ENCODE measurements at places on chromosomes 12 and 14.

- DNase-seq, result no peak
Observed at GRCh38 chr12:115129727-115130126, 445.8 kb upstream of the TBX3 start.

GRCh38 chr12:32261638-32262037 lies 137.7 kb upstream of the FGD4 start:
- no peak for DNase-seq

DNA sequence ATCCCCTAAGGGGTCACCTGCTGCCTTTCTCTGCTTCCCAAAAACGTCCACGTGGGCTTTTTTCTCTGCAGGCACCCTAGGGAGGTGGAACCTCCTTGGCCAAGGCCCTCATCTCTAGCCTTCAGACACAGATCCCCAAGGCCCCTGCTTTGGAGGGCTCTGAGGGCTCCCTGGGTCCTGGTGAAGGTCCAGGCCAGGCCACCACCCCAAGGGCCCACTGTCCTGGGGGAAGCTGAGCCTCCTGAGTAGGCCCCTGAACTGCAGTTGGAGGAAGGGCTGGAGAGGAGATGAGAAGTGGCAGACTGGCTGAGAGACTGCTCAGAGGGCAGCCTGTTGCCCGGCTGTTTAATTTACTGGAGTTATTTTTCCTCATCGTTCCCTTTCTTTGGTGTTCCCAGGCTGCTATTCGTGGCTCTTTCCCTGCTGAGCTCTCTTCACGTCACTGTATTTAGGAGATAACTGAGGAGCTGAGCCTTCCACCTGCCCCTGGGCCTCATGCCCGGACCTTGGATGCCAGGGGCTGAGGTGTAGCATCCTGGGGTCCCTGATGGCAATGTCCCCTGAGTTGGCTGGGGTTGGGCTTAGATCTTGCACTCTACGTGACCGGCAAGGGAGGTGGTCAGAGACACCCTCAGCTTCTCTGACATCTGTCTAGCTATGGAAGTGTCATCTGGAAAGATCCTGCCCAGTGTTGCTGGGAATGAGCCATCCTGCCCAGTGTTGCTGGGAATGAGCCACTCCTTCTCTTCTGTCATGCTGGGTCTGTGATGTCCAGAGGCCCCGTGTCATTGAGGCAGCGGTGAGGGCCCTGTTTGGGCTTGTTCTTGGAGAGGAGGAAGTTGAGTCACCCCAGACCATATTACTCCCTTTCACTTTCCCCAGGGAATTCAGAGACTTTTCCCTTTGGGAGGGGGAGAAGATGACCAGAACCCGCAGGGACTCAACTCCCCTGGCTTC lies 139.8 kb downstream of the TSPAN9 start:
- no peak for DNase-seq

- peak; percentile 94 for DNase-seq
Observed at GRCh38 chr12:116718655-116719454, 19.0 kb downstream of the SPRING1 start.

- no peak for DNase-seq
Observed at GRCh38 chr14:72519543-72519942, 374.4 kb downstream of the DPF3 start.

GRCh38 chr14:35480119-35480769 lies 53.7 kb upstream of the INSM2 start:
- DNase-seq, result no peak

- peak; percentile 34 for DNase-seq
Observed at GRCh38 chr12:45725631-45726602, 3.6 kb upstream of the ARID2 start.

DNA sequence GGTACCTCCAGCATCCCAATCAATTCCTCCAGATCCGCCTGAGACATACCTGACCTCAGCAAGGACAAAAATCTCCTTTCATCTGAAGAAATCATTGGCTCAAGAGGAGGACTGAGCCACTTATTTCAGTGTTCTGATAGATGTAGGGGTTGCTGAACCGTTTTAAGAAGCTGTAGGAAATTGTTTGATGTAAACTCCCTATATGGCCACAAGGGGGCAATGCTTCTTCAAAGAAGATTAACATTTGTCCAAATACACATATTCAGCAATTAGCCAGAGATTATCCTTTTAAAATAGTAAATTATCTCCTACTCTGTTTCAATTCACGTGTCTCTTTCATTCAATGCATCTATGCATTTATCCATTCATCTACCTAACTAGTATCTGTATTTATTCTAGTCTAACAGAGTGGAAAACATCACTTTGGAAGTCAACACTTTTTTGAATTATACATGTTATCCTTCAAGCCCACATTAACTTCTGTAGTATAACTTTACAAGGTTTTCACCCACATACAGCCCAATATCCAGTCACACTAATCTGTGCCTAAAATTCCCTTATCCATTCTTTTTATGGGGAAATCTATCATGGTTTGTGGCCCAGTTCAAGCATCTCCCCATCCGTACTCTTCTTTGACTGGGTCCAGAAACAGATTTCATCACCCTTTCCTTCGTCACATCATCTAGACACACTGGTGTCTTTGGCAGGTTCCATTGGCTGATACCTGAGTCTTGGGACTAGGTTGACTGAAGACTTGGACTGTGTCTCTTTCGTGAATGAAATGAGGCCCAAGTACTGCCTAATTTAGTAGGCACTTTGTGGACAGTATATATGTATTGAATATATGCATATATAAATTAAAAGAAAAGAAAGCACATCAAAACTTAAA lies 411.0 kb upstream of the OR4E1 start:
- no peak for DNase-seq

DNA sequence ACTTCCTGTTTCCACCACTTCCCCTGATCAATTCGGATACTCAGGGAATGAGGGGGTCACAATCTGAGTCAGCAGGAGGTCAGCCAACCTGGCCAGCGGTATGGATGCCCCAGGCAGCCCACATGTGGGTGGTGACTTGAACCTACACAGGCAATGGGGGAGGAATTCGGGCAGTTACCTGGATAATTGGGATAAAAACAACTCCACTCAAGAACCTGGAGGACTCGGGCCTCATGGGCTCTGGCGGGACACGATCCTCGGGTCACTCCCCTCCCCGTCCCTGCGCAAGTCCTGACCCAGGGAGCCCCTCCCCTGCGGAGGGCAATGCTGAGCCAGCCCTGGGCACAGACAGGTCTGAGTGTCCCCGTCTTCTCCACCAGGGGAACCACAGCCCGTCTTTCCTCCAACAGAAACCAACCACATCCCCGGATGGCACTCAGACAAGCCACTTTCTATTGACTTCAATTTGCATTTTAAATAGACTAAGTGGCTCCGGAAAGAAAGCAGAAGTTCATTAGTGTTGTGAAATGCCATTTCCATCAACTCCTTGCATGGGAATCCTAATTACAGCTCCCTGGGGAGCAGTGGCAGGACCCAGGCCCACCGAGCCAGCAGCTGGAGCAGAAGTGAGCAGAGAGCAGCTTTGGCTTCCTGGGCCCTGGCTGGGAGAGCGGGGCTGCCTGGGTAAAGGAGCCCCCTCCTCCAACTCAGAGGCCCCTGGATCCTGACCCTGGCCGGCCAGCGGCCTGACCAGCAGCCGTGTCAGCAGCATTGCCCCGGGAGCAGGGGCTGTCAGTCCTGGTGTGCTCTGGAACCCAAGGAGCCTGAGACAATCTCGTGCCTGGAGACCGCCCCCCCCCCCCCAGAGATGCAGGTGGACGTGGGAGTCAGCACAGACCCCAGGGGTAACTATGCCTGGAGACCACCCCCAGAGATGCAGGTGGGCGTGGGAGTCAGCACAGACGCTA lies 374.1 kb downstream of the ADGRD1 start:
- DNase-seq, result no peak

GRCh38 chr12:110597885-110598284 lies 14.8 kb upstream of the PPTC7 start:
- DNase-seq, result no peak

DNA sequence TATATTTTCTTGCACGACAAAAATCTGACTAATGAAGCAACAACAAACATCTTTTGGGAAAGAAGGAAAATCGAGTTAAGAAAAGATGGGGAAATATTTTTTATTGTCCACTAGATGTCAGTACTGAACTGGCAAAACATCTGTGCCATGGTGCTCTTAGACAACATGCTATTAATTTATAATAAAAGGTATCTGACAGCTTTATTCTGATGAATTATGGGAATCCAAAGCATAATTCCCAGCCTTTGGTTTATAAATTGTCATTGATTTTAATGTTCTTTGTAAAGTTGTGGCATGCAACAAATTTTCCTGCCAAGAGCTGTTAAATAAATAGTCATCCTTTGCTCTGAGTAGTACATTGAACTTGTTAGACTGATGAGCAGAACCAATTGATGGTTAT lies 231.2 kb downstream of the ETNK1 start:
- peak; percentile 11 for DNase-seq

DNA sequence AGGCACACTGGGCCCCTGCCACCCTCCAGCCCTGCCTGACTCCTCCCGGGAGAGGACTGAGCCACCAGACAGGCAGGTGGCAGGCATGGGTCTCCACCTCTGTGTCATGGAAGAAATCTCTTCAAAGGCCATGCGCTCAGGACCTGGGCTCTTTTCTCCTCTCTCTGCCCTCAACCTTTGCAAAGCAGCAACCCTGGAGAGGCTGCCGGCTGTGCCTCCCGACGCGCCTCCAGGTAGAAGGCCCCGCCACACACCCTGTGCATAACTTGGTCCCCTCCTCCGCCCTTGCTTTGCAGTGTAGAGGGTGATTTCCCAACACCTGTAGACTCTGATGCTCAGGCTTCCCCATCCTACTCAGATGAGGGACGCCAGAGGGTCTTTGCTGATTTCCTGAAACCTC lies 28.2 kb upstream of the TMEM179 start:
- DNase-seq, result no peak

GRCh38 chr12:32031109-32031508 lies 71.9 kb downstream of the RESF1 start:
- no peak for DNase-seq

DNA sequence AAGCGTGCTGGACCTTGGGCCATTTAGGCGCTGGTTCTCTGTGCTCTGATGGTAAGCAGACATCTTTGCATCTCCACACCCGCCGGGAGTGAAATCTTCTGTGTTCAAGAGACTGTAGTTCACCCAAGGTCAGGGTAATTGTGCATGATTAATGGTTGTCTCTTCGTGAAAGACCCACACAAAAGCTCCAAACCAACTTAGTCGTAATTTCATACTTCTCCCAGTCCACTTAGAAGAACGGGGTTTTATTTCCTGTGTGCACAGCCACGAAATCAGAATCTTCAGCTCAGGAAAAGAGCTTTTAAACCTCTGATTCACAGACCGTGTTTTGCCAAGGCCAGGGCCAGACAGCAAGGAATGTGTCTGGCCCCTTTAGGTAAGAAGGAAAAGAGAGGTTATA lies 640.9 kb downstream of the MED13L start:
- DNase-seq, result no peak

DNA sequence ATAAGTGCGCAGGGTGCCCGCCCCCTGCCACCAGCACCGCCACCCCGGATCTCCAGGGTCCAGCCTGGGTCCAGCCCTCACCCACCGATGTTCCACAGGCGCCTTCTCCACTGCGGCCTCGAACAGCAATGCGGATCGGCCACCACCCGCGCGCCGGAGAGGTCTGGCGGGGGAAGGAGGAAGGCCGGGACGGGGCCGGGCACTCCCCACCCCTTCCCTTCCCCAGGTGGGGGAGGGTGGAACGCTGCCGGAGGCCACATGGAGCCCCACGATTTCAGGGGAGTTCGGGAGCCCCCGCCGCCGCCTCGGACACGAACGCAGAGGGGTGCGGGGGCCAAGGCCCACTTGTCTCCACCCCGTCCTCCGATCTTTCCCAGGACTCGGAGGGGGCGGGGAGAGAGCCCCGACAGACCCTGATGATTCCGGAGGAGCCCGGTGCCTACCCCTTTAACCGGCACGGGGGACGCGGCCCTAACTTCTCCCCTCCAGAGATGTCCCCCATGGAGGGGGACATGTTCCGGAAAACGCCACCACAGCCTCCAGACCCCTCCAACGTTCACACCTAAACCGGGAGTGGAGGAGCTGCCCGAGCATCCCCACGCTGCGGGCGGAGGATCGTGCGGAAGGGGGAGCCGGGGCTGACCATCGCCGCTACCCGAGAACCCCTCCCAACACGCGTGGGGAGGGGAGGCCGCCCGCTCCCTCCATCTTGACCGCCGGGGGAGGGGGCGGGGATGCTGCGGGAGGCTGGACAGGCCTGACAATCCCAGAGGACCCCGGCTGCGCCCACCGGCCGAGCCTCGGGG lies 1.1 kb downstream of the ATXN2 start:
- DNase-seq, result no peak

GRCh38 chr14:35534873-35535482 lies 1.0 kb downstream of the INSM2 start:
- DNase-seq, result no peak

GRCh38 chr14:39432619-39433451 lies 602 bp upstream of the FBXO33 start:
- DNase-seq, result peak; percentile 94

DNA sequence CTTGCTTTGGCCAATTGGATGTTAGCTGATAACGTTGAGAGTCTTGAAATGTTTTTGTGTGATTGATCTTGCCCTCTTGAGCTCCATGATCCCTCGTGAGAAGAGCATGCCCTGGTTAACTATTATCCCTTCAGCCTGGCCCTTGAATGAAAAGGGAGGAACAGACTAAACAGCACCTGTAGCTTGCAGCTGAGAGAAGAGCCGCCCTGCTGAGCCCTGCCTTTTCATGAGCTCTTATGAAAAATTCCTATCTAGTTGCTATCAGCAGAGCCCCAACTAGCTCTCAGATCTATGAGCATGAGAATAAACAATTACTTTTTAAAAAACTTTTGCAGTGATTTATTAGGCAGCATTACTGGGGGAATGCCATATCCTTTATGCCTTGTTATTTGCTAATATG lies 36.0 kb upstream of the RPH3A start:
- no peak for DNase-seq

- no peak for DNase-seq
Observed at GRCh38 chr12:92229381-92229780, 83.7 kb upstream of the BTG1 start.

- DNase-seq, result no peak
Observed at GRCh38 chr14:104647467-104648043, 41.9 kb upstream of the INF2 start.

- DNase-seq, result no peak
Observed at GRCh38 chr14:33454022-33454595, 496.8 kb downstream of the EGLN3 start.

Data from NCI-H187 treated with DMSO at 0.1 percent for 48 hours (cell line).